ENCODE measurements at places on chromosomes 4 and X. TPM values are rescaled to one million over a fixed set of nuclear protein-coding genes. Genes with fewer than 3 reads are reported as not detected.

DNA sequence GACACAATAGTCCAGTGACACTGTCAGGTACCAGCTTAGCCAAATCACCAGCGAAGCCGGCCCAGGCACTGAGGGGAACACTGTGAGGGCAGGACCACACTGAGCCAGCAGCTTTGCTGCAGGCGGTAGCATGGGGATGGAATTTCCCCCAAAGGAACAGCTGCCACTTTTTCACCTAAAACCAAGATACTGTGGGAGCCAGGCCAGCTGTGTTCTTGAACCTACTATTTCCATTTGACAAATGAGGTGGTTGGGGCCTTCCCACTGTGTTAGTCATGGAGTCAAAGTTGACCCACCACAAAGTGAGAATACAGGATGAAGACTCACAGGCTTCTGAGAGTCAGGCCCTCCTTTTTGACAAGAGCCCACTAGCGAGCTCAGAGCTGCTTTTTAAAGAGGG lies 70.7 kb upstream of the SH3RF1 start:
- H3K36me3 ChIP-seq: no peaks in the 10 kb centered on the region
- H3K4me3 ChIP-seq: no peak overlapping the region
- H3K4me1 ChIP-seq: no peaks in the 10 kb centered on the region
- H3K27ac ChIP-seq: no peak overlapping the region

Gene AASDH
- 9.3 TPM for total RNA-seq

Gene ESX1
- not detected for total RNA-seq

Gene TRO
- 0.74 TPM for total RNA-seq

Gene CACNA1F
- 0.04 TPM for total RNA-seq

- no peaks in the 10 kb centered on the region for H3K27me3 ChIP-seq
- H3K36me3 ChIP-seq: no peaks in the 10 kb centered on the region
- DNase-seq: no peak
- no peak overlapping the region for H3K27ac ChIP-seq
Observed at GRCh38 chr4:121778991-121779628, 14.1 kb upstream of the SMIM43 start.

- H3K27me3 ChIP-seq: no peaks in the 10 kb centered on the region
- no peak overlapping the region for H3K4me3 ChIP-seq
- H3K27ac ChIP-seq: no peak overlapping the region
- DNase-seq: no peak
- no peaks in the 10 kb centered on the region for H3K4me1 ChIP-seq
Observed at GRCh38 chrX:112048707-112049106, 33.9 kb downstream of the TRPC5 start.

DNA sequence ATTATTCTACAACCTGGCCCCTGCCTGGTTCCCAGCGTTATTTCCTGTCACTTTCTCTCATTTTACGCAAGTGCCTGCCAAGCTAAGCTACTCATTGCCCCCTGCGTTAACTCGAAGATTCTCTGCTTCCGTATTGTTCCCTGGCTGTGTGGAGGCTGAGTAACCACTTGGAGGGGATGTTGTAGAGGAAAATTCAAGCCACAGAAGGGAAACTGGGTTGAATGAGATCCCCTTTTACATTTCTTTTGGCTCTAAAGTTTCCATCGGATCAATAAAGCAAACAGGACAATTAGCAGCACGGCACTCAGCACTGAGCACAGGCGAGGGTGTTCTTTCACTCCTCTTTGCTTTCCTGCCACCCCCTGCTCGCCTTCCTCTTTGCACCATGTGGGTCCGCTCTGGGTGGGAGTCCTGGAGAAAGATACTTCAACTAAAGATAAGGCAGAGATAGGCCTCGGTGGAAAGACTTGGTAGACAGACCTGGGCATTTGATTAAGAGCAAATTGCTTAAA lies 4.2 kb upstream of the TMSB4X start:
- H3K27ac ChIP-seq: peak overlapping the region; percentile 62
- DNase-seq: peak; percentile 54
- no peaks in the 10 kb centered on the region for H3K36me3 ChIP-seq
- H3K4me1 ChIP-seq: peaks cover 40% of the 10 kb centered on the region
- H3K27me3 ChIP-seq: no peaks in the 10 kb centered on the region
- H3K4me3 ChIP-seq: no peak overlapping the region

- peaks cover 5% of the 10 kb centered on the region for H3K27me3 ChIP-seq
- H3K27ac ChIP-seq: no peak overlapping the region
- no peak for DNase-seq
- H3K36me3 ChIP-seq: no peaks in the 10 kb centered on the region
- no peaks in the 10 kb centered on the region for H3K4me1 ChIP-seq
- no peak overlapping the region for H3K4me3 ChIP-seq
Observed at GRCh38 chrX:19606902-19607301, 91.6 kb upstream of the MAP3K15 start.

DNA sequence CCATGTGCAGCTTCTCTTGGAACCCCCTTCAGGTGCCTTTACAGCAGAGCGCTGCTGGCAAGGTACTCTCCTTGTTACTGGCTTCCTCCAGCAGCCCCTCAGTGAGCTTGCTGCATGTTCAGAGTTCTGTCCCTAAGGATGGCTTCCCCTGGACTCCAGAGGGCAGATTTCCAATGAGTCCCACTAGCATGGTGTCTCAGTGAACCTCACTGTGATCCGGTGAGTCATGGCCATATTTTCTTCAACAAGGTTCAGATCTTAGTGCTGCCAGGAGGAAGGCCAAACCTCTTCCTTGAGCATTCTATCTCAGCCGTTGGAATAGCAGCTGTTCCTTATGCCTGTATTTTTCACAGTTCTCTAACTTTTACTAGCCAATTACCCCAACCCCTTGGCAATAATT lies 98.8 kb downstream of the CASK start:
- H3K36me3 ChIP-seq: no peaks in the 10 kb centered on the region
- no peaks in the 10 kb centered on the region for H3K4me1 ChIP-seq
- no peak overlapping the region for H3K27ac ChIP-seq
- no peaks in the 10 kb centered on the region for H3K27me3 ChIP-seq
- DNase-seq: no peak

- H3K36me3 ChIP-seq: peaks cover 42% of the 10 kb centered on the region
- no peak overlapping the region for H3K27ac ChIP-seq
- peaks cover 35% of the 10 kb centered on the region for H3K4me1 ChIP-seq
- H3K4me3 ChIP-seq: no peak overlapping the region
- H3K27me3 ChIP-seq: no peaks in the 10 kb centered on the region
Observed at GRCh38 chr4:75666299-75666698, 6.9 kb downstream of the G3BP2 start.

GRCh38 chrX:111874241-111874640 lies 1.7 kb upstream of the TRPC5OS start:
- H3K27ac ChIP-seq: no peak overlapping the region
- H3K4me1 ChIP-seq: no peaks in the 10 kb centered on the region
- no peak for DNase-seq
- no peaks in the 10 kb centered on the region for H3K27me3 ChIP-seq
- H3K4me3 ChIP-seq: no peak overlapping the region

Gene DGKK
- not detected for total RNA-seq

- peaks cover 3% of the 10 kb centered on the region for H3K4me1 ChIP-seq
- DNase-seq: no peak
- no peak overlapping the region for H3K27ac ChIP-seq
- H3K4me3 ChIP-seq: no peak overlapping the region
- H3K36me3 ChIP-seq: no peaks in the 10 kb centered on the region
- H3K27me3 ChIP-seq: no peaks in the 10 kb centered on the region
Observed at GRCh38 chr4:2831611-2832308, 11.9 kb upstream of the ADD1 start.

DNA sequence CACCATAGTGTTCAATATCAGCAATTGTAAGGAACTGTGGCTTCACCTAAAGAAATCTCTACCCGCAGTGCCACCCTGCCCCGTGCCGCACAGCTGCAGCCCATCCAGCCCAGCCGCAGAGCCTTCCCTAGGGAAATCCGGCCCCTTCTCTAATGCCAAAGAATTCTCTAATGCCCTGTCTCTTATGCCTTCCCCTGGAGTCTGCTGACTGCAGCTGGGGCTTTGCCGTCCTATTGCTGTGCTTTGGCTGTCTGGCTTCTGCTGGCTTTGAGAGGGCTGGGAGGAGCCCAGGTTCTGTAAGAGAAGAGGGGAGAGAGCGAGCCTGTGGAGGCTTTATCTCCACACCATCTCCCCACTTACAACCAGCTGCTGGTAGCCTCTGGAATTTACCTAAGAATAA lies 85.9 kb upstream of the HELT start:
- no peaks in the 10 kb centered on the region for H3K36me3 ChIP-seq
- no peak overlapping the region for H3K27ac ChIP-seq
- no peaks in the 10 kb centered on the region for H3K4me1 ChIP-seq
- no peak overlapping the region for H3K4me3 ChIP-seq
- H3K27me3 ChIP-seq: peaks cover 34% of the 10 kb centered on the region
- no peak for DNase-seq

Gene MAGED2
- total RNA-seq: 22.4 TPM

Gene P2RY8
- 0.72 TPM for total RNA-seq

DNA sequence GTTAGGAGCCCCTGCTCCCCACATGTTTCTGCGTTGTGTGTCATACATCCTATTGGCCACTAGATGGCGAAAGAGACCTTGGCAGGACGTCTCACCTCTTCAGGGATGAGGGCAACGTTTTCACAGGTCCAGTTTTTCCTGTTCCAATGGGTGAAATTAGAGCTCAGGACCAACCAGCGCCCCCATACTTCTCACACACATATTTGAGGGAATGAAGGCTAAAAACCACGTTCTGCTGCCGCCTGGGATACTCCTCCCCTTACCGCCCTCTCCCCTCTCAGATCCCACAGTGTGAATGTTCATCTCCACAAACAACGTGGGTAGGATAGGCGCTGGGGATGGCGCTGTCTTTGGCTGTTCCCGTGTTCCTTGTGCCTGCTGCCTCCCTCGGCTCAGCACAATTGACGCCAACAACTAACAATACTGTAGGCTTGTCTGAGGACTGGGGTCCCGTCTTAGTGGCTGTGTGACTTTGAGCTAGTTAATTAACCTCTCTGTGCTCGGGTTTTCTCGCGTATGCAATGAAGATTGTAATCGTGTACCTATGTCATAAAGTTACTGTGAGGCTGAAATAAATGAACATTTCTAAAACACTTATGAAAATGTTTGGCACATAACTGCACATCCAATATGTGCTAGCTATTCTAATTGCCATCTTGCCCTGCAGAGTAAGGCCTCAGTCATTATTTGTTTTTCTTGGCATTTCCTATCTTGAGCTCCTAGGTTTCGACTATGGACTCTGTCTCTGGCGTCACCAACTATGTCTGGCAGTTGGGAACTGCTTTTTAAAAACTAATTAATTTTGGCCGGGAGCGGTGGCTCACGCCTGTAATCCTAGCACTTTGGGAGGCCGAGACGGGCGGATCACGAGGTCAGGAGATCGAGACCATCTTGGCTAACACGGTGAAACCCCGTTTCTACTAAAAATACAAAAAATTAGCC lies 181.3 kb upstream of the STK26 start:
- H3K27me3 ChIP-seq: no peaks in the 10 kb centered on the region
- no peaks in the 10 kb centered on the region for H3K36me3 ChIP-seq
- no peak overlapping the region for H3K27ac ChIP-seq
- peaks cover 19% of the 10 kb centered on the region for H3K4me1 ChIP-seq

DNA sequence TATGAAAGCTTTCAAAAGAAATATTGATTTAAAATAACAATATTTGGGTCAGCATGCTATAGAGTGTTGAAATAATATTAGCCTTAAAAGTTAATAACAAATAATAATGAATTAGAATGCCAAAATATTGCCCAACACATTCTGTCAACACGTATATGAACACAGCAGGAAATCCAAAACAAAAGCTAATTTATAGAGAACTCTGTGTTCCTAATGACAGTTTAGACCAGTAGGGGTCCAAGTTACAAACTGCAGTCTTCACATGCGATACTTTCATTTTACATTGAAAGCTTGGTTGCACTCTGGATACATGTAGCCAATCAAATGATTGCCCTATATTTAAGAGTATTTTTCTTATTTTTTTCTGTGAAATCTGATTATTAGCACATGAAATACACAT lies 274.4 kb downstream of the DCTD start:
- H3K27me3 ChIP-seq: no peaks in the 10 kb centered on the region
- H3K36me3 ChIP-seq: no peaks in the 10 kb centered on the region
- no peak overlapping the region for H3K27ac ChIP-seq
- no peak overlapping the region for H3K4me3 ChIP-seq
- DNase-seq: no peak

Gene SRPK3
- total RNA-seq: 0.04 TPM

DNA sequence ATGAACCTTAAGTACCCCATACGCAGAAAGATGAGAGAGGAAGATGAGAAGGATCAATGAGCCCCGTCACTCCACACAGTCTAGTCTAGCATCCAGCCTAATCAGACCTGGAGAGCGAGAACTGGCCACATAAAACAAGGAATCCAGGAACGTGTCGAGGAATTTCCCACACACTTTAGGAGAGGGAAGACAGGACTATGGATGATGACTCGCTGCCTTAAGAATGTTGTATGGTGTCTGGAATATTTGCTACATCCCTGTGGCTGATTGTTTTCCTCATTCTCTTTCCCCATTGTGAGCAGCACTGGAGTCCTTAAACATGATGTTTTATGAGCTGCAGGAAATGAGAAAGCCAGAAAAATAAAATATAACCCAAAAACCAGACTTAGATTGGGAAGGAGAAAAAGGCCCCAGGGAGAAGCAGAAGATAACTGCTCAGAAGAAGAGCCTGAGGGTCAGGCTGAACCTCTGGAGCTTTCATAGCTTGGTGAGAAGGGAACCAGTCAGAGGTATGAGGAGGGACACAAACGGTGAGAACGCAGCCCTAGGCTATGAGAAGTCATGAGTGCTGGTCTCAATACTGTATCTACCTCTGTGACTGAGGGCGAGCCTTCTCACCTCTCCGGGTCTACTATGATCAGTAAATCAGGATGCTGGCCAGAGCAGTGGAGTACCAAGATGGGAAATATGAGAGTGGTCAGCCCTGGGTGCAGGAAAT lies 139.5 kb upstream of the NOCT start:
- no peak overlapping the region for H3K4me3 ChIP-seq
- DNase-seq: no peak
- peaks cover 27% of the 10 kb centered on the region for H3K27me3 ChIP-seq
- H3K36me3 ChIP-seq: no peaks in the 10 kb centered on the region

Gene PDLIM3
- not detected for total RNA-seq

DNA sequence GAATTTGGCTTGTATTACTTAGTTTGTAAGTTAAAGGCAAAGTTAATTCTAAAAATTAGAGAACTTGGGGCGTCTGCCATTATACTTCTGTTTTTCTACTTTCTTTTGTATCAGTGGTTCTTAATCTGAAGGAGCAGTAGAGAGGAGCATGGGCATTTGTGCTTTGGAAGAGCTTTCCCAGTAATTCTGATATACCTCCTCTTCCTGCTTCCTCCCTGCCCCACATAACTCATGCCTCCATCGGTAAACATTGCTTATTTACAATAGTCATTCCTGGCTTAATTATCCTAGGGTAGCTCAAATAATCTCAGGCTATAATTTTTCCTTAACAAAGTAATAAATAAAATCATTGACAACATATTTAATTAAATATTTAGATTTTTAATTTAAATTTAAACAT lies 37.1 kb upstream of the SPARCL1 start:
- no peak for DNase-seq
- no peak overlapping the region for H3K27ac ChIP-seq
- no peak overlapping the region for H3K4me3 ChIP-seq
- H3K27me3 ChIP-seq: no peaks in the 10 kb centered on the region

Gene MPP1
- 290 TPM for total RNA-seq

Gene RNF150
- total RNA-seq: 0.04 TPM

- DNase-seq: no peak
- H3K27ac ChIP-seq: no peak overlapping the region
- H3K4me1 ChIP-seq: no peaks in the 10 kb centered on the region
- no peaks in the 10 kb centered on the region for H3K27me3 ChIP-seq
Observed at GRCh38 chr4:71396382-71396781, 57.6 kb downstream of the SLC4A4 start.

Gene FHIP1A
- 0.04 TPM for total RNA-seq

- no peak for DNase-seq
- H3K27me3 ChIP-seq: no peaks in the 10 kb centered on the region
- no peak overlapping the region for H3K27ac ChIP-seq
- no peaks in the 10 kb centered on the region for H3K4me1 ChIP-seq
- no peak overlapping the region for H3K4me3 ChIP-seq
- H3K36me3 ChIP-seq: no peaks in the 10 kb centered on the region
Observed at GRCh38 chr4:116397291-116397690, 688.1 kb downstream of the TRAM1L1 start.
